Tibial nerve (tissue), 4 donors: ENCODE measurements at places on chromosomes 6 and 20.

- DNase-seq = no peak
These were observed 17.1 kb upstream of the KLHL31 start for GRCh38 chr6:53682632-53683031.

GRCh38 chr6:36035225-36035624 lies 7.6 kb downstream of the MAPK14 start:
- no peak for DNase-seq

DNA sequence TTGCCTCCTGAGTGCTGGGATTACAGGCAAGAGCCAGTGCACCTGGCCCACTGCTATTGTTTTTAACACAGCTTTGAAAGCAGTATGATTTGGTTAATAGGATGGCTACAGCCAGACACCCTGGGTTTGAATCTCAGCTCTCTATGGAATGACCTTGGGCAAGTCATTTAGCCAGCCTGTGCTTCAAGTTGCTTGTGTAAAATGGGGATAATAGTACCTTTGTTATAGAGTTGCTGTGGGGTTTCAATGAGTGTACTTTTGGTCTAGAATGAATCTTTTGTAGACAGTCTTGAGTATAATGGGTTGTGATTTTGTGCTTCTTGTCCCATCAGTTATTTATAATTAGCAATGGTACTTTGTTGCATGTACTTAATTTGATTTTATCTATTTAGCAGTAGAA lies 70.9 kb downstream of the JARID2 start:
- no peak for DNase-seq

DNA sequence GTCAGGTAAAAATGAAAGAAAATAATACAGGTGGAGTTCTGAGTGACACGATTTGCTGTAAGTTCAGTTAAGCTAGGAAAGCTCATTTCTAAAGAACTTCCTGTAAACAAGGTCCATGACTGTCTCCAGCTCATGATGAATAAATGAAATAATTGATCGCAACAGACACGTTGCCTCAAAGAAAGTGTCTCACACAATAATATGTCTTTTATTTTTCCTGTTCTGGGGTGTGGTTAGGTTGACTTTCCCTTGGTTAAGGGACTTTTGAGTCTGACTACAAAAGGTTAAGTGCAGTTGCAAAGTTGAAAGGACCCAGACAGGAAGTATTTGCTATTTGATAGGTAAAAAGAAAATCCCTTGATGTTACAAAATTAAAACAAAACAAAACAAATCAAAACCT lies 304.2 kb upstream of the PRDM1 start:
- no peak for DNase-seq
